Karpas-422 (cell line): ENCODE measurements at places on chromosomes 5 and 9. TPM values are rescaled to one million over a fixed set of nuclear protein-coding genes. Genes with fewer than 3 reads are reported as not detected.

DNA sequence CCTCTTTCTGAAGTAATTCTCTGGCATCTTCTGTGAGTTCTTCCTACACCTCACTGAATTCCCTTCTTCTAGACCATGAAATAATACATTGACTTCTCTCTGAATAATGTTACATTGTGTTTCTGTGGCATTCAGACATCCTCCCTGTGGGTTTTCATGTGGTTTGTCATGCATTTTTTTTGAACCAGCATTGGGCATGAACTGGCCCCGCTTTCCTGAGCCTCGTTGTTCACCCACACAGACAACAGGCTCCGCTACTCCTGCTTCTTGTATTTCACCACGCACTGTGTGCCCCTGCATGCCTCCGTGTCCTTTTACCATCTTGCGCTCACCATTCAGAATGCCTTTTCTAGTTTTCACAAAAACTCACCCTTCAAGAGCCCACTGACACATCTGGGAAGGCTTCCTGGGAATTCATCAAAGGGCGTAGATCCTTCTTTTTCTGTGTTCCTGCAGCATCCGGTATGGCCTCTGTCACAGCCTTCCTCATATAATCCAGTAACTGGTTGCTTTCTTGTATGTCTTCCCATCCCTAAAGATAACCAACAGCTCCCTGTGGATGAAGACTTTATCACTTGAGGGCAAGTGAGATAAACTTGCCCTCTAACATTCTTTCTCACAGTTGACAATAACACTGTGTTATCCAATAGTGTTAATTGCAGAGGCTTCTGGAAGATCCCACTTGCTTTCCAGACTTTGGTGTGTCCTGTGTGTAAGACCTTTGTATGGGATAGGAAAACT, 51.5 kb upstream of the ADAMTSL1 start:
- no peak for DNase-seq

DNA sequence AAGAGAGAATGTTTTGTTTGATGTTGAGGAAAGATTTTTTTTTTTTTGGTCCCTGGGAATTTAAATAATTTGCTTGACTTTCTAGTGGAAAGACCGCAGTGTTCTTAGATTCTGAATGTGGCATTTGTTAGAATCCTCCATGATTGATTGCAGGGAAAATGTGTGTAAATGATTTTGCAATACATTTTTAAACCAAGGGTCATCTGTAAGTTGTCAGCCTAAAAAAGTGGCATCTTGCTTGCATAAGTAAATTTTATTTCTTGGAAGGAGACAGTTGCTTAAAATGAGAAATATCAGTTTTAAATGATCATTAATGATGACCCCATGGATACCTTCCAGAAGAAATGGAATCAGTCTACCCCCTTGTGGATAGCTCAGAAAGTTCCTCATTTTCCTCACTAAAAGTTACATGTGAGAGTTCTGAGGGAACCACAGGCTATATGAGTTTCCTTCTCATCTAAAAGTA, 105.1 kb upstream of the SLC25A48 start:
- DNase-seq, result peak; percentile 43

GRCh38 chr9:135701959-135702721, at the start of gene KCNT1:
Gene KCNT1 (plus strand): TSS chr9:135702185. CDS start chr9:135702259, 74 bp downstream.
- DNase-seq, result peak; percentile 77

C5 gene
- total RNA-seq, result 6.2 and 10.2 TPM in 2 replicates

DNA sequence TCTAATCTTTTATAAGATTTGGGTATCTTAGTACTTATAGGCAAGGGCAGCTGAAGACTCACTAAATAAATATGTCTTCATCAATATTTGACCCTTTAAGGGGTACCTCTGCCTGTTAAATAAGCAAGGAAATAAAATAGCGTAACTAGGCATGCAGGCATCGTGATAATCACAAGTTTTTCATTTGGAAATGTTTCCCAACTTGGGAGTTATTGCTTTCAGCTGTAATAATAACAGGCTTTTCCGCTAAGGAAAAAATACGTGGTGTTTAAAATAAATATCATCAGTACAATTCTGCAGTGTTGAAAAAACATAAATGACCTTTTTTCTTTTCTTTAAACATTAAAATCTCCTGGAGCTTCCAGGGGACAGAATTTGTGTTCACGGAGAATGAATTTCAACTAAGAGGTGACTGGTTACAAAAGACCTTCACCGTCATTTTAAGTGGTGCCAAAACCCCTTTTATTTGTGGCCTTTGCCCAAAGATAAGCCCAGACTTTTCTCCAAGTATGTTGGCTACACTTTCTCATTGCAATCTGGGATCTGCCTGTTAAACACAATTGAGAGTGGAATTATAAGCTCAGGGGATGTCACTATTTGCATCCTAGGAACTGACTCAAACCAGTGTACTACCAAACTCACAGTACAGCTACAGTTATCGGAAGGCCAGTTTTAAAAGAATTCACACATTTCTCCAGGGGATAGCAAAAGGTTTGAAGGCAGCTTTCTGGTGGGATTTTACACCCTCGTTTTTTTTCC, 218.6 kb downstream of the FBXL7 start:
- no peak for DNase-seq

- DNase-seq, result peak; percentile 57
These were observed 55.2 kb upstream of the FYB1 start for GRCh38 chr5:39274398-39275085.

DNA sequence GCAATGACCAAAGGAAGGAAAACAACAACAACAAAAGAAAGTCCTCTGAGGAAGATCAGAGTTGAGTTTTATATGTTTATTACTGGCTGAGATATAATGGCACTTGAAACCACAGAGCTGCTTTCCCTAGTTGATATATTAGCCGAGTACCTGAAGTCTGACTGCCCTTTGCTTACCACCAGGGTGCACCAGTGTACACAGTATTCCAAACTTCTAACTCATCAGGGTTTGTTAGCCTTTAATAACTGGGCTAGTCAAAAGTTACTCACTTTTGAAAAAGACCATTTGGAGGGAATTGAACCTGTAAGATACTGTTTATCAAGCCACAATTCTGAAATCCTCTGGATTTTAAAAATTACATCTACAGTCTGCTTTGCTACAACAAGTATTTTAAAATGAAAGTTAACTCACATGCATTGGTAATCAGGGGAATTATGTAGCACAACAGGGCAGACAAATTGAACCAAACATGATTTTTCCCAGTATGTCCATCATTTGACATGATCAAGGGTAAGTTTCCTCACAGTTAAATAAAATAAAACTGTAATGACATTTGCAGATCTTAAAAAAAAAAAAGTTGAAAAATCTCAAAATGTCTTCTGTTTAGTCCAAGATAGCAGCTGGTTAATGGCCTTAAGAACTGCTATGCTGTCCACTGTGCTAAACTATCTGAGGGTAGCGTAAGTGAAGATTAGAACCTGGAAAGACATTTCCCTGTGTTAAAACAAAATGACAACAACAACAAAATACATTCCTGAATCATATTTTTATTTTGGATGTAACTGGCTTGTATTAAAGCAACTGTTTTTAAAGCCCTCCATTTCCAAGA, 57.3 kb upstream of the C6 start:
- peak; percentile 80 for DNase-seq

DNA sequence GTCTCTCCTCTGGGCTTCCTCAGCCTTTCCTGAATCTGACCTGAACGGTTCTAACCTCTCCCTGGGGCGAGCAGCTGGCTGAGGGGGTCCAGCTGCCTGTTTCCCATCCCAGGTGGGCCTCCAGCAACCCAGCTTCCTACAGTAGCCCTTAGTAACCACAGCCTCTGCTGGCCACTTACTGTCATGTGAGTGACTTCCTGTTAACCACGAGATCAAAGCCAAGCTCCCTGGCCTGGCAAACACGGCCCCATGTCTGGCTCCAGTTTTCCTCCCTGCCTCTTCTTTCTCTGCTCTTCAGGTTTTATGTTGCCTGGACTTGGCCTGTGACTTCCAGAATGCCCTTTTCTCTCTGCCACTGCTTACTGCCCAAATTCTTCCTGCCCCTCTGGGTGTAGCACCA, 47.2 kb upstream of the DAB2IP start:
- no peak for DNase-seq

DNA sequence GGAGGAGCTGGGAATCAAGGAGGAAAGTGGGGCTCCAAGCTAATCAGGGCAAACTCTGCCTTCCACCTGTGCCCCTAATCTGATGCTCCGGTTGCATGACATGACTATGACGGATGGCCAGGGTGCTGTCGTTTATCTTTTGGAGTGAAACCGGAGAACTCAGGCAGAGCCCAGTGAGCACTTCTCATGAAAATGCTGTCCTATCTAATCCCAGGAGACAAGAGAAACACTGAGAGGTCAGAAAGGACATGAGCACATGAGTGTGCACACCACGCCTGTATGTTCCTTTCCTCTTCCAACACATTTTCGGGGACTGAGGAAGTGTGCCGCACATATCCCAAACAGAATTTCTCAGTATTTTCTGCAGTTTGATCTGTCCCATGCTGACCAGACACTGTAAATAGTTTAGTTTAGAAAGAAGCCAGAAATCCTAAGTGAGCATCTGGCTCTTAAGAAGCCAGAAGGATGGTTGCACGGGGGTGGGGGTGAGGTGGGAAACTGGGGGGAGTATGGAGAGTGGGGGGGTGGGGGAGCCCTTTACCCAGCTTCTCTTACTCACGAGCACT, 217.1 kb downstream of the TSSK1B start:
- DNase-seq, result no peak

HTR1A gene
- total RNA-seq, result not detected in 2 replicates

DNA sequence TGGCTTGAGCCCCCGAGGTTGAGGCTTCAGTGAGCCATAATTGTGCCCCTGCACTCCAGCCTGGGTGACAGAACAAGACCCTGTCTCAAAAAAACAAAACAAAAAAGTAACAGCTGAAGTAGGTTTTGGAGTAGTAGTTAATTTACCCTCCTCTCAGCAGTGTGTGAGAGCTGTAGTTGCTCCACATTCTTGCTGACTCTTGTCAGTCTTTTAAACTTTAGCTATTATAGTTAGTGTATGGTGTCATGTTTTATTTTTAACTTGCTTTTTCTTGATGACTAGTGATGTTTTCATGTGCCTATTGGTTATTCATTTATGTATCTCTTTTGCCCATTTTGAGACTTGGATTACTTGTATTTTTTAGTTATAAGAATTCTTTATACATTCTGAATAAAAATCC, 52.9 kb upstream of the DHFR start:
- DNase-seq, result no peak

CTXN3 gene
- not detected in 2 replicates for total RNA-seq

SLC6A19 gene
- total RNA-seq, result not detected in 2 replicates

DNA sequence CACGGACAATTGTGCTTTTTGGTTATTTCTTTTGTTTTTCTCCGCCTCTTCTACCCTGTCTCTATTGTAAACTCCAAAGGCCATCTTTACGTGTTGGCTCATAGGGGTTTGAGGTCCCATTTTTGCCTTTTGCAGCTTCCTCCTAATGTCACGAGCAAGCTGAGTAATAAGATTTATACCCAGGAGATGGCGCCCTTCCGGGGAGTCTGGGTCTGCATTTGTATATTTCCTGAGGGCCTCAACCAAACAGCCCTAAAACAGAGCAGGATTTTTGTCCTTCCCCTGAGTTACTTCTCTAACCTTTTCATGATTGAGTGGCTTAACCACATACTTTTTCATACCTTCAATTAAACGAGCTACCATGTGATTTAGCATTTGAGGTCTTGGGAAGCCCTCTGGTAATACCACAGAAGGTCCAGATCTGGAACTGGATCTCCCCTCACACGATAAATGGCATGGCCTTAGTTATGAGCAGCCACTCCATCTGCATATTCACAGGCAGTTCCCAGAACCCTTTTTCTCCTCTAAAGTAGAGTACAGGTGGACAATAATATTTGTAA, 11.2 kb upstream of the CFAP95 start:
- DNase-seq, result peak; percentile 82

- no peak for DNase-seq
These were observed 206.4 kb downstream of the PTTG1 start for GRCh38 chr5:160627921-160628618.

- no peak for DNase-seq
These were observed 198.6 kb upstream of the SH3GL2 start for GRCh38 chr9:17380126-17380861.

GRIN3A gene
- total RNA-seq, result not detected in 2 replicates

DNA sequence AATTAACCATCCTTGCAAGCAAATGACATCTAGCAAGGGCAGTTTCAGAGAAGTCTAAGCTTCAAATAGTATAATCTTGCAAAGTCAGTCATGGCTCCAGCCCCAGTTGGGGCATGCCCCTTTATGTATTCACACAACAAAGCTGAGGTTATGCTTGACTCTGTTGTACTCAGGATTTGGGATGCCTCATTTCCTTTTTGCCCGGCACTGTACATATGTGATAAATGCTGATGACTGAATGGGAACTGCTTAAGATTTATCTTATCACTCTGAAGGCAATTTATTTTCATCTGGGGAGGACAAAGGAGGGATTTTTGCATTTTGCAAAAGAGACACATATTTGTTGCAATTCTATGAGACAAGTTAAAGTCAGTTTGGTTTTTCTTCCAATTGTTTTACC, 219.2 kb downstream of the TRPM3 start:
- no peak for DNase-seq

DNA sequence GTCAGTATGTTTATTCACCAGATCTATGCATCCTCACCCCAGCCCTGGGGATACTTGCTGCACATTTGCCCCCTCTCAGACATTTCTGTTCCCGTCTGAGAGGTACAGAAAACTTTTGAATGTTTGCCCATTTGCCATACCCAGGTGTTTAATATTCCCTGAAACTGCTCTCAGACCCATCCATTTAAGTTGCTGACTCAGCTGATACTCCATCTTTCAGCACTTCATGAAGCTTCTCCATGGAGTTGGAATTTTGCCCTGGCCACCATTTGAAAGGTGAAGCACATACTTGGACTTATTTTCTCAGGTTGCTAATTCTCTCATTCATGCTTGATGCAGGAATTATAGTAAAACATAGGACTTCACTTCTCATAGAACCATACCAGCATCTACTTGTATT, 203.9 kb upstream of the OR13F1 start:
- DNase-seq, result no peak

DNA sequence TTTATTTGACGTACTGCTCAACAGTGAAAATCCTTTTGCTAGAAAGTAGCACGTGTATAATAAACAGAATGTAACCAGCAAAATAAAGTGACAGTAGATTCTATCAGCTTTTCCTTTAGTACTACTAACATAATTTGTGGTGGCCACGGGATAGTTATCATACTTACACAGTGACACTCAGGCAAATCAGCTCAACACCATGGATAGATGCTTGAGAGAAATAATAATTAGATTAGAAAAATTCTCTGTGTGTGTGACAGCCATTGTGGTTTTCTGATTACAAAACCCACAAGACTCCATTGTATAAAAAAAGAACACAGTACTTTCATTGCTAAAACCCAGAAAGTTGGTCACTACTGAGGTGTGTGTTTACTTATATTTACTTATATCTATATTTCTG, 101.1 kb downstream of the MUSK start:
- DNase-seq, result no peak

DNA sequence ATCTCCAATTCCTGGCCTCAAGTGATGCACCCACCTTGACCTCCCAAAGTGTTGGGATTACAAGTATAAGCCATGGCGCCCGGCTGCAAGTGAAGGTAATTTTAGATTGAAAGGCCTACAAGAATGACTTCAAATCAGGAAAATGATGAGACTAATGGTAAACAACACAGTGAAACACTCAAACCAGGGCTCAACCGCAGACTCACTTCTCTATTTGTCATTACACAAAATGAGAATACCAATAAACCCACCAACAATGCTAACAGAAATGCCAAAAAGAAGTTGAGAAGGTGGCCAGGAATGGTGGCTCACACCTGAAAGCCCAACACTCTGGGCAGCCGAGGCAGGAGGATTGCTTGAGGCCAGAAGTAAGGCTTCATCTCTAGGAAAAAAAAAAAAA, 92.1 kb downstream of the UBAP2 start:
- DNase-seq, result no peak

TOR1B gene
- total RNA-seq, result 10.5 and 14.2 TPM in 2 replicates
